GF-D8 (cell line): ENCODE measurements at places on chromosomes 13 and 19.
A peak's percentile ranks its signal among the peaks of the same experiment; 100 is the strongest.

DNA sequence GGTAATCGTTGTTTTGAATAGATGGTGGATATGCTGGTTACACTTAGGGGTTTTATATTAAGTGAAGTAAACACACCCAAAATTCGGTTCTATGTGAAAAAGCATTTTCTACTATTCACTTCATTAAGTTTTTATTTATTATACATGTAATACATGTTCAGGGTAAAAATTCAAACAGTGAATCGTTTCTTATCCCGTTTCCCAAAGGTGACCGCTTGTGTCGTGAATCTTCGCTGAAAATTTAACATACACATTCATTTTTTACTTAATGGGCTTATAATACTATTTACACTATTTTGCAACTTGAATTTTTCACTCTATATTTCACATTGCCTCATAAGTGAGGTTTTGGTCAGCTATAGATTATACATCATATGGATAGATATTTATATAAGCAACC is 24.5 kb downstream of the IPO5 start:
- DNase-seq: no peak

DNA sequence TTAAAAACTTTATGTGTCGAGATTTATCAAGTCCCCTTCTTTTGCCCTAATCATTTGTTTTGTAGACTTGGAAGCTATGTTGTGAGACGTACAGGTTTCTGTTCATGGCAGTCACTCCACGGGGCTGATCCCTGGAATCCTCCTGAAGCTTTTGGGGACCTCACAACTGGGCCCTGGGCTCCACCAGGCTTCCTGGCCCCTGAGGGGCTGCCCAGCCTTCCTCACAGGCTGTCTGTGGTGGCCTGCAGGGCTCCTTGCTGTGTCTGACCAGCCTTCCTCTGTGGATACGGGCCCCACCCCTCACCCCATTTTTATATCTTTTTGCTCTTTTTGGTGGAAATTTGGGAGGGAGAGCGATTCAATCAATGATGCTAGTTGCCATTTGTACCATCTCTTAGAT is 38.1 kb downstream of the CHST8 start:
- DNase-seq: no peak

DNA sequence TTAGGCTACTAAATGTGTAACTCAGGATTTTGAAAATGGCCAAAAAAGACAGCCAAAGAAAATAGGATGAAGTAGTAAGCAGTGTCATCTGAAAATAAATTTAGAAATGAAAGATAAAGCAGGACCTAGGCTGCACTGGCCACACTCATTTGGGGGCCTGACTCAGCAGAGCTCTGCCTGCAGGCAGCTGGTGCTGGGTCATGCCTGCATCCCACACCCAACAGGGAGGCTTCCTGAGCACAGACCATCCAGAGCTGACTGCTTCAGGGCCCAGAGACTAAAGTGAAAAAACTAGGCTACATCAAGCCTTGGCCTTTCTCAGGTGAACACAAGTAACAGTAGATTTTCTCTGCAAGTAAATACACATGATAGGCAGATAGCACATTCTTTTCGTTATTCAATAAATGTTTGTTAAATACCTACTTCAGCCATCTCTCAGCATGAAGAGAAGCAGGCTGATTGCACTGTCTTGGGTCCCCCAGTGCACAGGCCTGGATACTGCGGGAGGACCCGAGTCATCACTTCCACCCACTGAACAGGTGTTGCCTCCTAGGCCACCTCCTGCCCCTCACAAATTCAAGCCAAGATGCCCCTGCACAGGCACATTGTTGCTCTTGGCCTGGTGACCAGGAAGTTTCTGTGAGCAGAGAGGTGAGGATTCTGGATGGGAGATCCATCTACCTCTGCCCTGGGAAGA is 284.0 kb downstream of the OXGR1 start:
- DNase-seq: no peak

GRCh38 chr13:26605845-26606244 is 48.4 kb downstream of the WASF3 start:
- no peak for DNase-seq

DNA sequence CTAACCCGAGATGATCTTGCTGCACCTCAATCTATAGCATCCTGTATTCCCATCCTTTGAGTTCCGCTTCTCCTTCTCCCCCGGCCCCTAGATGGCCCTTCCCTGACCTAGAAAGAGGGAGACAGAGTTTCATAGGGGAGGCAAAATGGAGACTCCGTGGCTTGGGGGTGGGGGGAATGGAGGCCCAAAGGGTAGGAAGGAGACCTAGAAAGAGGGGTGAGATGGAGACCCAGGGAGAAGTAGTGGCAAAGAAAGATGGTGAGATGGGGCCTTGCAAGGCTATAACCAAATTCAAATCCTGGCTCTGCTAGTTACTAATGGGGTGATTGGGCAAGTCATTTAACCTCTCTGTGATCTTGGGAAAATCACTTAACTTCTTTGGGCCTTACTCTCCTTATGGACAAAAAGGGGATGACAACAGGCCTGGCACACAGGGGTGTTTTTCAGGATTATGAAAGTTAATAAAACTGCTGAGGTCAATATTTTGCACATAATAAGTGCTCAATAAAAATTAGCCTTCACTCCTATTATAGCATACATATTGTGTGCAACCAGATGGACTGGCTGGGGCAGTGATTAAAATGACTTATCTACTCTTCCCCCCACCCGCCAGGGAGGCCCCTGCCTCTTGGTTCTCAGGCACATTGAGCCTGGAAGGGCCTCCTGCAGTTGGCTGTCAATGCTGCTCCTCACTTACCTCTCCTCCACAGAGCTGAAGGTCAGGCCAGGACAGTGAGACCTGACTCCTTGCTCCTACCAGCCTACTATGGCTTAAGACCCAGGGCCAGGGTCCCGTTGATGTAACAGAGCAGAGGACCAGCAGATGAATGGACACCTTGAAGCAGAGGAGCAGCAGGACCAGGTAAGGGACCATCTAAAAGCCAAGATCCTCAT is 633 bp downstream of the SPHK2 start:
- DNase-seq: no peak

DNA sequence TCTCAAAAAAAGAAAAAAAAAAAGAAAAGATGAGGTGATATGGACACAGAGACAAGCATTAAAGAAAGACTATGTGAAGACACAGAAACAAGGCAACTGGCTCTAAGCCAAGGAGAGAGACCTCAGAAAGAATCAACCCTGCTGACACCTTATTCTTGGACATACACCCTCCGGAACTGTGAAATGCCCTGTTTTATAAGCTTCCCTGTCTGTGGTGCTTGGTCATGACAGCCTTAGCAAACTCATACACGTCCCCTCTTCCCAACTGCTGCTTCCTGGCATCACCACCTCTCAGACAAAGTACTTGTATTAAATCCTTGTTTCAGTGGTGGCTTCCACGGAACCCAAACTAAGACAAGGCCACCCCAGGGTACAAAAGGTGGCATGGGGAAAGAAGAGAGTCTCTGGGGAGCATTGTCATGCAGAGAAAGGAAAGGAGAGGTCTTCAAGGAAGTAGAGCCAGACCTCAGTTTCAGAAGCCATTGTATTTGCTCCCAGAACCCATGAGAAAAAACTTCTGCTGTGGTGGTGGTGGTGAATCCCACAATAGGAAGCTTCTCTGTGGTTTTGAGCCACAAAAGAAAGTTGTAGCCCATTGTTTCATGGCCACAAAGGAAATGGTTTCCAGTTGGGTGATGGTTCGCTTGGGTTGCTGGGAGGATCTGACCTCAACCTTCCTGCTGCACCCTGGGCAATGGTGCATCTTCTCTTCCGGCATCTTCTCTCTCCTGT is 16.3 kb upstream of the TSPAN16 start:
- peak; percentile 91 for DNase-seq

GRCh38 chr13:109844396-109844795 is 58.0 kb upstream of the IRS2 start:
- no peak for DNase-seq

DNA sequence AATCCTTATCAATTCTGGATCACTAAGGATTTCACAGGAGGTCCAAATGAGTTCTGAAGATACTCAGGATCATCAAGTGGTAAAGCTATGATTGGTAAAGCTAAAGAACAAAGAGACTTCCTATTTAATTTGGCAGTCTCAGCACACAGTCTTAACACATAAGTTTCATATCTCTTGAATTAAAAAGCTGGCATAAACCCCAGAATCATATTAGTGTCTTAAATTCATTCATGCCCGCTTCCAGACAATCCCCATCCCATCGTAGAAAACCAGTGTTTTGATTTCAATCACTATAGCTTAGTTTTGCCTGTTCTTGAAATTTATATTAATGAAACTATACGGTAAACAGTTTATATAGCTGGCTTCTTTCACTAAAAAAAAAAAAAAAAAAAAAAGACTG is 278.7 kb downstream of the DIAPH3 start:
- DNase-seq: no peak

DNA sequence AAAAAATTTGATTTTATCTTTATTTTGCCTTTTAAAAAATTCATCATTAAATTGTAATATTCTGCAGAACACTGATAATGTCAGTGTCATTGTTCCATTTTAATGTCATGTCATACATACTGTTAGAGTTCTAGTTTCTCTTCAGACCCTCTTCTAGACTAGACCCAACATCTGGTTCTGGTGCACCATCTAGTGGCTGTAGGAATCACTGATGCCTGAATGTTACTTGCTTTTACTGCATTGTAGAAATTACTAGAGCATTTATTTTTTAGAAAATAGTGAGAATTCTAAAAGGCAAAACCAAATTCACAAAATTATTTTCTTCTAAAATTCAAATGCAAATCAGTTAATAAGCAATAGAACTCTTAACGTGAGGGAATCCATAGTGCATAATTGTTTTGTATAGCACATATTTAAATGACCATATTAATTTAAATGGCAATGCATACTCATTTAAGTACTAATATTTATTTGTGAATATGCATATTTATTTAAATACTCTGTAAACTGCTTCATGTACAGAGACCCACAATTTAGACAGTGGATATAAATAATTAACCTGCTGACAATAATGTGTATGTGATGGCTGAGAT is 425.7 kb downstream of the KLF12 start:
- DNase-seq: peak; percentile 17

DNA sequence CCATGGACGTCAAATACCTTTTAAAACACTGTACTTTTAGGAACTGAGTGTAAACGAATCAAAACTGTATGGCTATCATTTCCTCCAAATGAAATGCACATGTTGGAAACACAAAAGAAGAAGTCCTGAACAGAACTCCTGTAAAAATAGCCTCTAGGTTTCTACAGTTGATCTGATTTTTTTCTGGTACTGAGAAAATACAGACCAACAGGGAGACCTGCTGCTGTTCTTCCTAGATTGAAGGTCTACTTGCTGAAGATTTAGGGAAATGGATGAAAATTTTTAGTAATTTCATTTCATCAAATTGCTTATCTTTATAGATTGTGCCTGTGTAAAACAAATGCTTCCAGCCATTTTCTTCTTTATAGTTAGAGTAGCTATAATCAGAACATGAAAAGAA is 520.4 kb downstream of the SLITRK6 start:
- no peak for DNase-seq

DNA sequence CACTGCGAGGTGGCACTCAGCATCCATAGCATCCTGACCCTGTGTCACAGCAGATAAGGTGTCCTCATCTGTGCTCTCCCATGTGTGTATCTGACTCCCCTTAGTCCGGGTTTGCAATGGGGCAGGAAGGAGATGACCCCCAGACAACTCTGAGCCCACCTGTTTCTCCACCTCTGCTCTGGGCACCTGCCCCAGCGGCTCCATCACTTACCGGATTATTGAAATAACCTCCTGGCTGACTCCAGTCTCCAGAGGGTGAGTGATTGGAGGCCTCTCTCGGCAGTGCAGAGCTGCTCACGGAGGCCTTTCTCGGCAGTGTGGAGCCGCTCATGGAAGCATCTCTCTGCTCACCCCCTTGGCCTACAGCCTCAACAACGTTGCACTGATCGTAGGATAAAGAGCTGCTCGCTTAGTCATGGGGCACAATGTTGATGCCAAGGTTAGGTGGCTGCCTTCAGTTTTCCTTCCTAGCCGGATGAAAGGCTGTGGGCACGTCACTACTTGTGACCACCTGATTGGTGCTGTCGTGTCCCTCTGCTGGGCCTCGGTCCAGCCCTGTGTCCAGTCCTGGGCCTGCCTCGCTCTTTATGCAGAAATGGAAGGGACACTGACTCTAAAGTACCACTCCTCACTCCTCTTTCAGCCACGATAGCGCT is 67.6 kb downstream of the TEX29 start:
- DNase-seq: no peak

DNA sequence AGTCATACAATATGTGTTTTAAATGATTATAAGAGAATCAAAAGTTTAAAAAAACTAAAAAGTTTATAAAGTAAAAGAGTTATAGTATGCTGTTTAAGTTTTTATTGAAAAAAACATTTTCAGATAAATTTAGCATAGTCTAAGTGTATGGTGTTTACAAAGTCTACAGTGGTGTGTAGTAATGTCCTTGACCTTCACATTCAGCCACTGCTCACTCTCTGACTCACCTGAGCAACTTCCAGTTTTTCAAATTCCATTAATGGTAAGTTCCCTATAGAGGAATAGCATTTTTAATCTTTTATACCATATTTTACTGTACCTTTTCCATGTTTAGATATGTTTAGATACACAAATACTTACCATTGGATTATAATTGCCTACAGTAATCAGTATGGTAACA is 842.4 kb upstream of the KLHL1 start:
- DNase-seq: no peak

DNA sequence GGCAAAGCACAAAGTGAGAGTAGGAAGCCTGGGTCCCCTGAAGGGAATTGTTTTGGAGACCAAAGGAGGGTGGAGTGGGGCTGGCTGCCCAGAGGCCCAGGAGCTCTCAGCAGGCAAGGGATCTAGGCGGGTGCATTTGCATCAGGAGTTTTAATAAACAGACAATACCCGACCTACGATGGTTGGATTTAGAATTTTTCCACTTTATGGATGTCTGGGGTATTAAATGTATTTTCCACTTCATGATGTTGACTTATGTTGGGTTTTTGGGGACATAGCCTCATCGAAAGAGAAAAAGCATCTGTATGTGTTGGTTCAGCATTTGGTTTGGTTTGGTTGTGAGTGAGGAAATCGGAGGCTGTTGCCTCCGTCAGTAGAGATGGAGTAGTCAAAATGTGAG is 205.2 kb upstream of the MAB21L1 start:
- DNase-seq: no peak

GRCh38 chr19:46602392-46603194 is 1.5 kb downstream of the CALM3 start:
- DNase-seq: no peak

DNA sequence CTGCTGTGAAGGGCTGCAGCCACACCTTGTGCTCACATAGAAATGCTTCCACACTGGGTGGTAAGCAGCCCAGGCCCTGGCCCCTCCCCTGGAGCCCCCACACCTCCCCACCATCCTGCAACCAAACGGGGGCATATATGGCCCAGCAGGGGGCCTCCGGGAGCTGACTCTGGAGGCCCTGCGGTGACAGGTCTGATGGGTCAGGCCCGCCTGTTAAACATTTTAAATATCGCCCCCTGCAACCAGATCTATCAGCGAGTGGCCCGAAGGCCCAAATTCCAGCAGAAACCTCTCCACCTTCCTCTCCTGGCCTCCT is 48.0 kb upstream of the KATNAL1 start:
- no peak for DNase-seq
